ENCODE measurements at places on chromosomes 2 and 18.

DNA sequence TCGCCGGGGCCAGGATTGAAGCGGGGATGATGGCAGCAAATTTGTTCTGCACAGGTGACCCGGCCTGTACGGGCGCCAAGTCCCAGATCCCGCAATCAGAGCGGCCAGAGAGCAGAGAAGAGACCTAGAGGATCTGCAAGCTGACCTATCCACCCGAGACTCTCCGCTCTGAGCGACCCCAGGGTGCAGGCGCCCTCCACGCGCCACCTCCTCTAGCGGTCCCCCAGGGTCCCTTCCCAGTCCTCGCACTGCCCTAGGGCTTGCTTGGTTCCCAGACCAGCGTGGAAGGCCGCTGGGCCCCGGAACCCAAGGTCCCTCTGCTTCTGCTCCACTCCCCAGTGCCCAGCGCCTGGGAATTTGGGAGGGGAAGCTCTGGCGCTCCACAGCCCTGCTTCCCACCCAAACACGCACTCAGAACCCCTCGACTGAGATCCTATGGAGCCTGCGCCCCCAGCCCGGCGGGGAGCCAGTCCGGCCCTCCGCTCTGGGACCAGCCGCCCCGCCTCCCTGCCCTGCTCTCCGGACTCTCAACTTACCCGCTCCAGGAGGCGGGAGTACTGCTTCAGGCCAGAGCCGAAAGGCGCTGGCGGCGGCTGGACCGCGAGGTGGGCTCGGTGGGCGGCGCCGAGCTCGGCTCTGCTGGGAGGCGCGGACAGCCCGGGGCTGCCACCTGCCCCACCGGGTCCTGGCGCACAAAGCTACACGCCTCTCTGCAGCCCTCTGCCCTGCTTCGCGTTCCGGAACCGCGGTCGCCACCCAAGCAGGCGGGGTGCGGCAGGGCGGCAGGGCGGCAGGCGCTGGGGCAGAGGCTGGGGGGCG, 3.0 kb upstream of the SIX3 start:
- DNase-seq, result no peak

DNA sequence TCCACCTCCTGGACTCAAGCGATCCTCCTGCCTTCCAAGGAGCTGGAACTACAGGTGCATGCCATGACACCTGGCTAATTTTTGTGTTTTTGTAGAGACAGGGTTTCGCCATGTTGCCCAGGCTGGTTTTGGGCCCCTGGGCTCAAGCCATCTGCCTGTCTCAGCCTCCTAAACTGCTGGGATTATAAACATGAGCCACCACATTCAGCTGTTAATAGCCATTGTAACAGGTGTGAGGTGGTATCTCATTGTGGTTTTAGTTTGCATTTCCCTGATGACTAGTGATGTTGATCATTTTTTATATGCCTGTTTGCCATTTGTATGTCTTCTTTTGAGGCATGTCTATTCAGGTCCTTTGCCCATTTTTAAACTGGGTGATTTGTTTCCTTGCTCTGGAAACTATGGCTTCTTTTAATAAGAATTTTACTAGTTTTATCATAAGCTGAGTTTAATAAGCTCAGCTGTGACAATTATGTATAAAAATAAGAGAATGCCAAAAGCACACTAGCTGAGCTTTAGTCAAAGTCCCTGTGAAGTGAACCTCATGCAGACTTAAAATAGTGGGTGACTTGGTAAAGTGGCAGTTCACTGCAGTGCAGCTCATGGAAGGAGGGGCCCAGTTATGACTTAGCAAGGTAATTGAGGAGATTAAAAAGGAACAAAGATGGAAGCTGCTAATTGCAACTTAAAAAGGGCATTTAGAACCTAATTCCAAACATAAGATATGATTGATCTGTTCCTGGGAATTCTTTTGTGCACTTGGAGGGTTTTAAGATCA, 465.1 kb downstream of the TGIF1 start:
- DNase-seq, result no peak

GRCh38 chr2:105809723-105810122, 65.0 kb downstream of the NCK2 start:
- no peak for DNase-seq

DNA sequence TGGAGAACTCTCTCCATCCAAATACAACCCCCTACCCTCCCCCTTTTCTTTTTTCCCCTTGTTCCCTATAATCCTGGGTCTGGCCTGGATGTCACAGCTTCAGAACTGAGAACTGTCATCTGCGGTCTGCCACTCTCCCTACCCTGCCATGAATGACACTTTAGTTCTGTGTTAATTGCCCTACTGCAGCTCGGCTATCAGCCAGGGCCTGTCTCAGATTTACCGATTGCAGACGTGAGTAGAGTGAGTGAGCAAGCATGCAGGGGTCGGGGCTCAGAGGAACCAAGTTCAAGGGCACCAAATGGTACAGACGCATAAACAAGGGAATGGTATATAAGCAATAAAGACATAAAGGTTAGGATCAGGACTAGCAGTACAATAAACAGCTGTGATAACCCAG, 967.8 kb downstream of the BCL11A start:
- DNase-seq, result no peak

- no peak for DNase-seq
These were observed 113.6 kb upstream of the COL5A2 start for GRCh38 chr2:189293164-189293563.

DNA sequence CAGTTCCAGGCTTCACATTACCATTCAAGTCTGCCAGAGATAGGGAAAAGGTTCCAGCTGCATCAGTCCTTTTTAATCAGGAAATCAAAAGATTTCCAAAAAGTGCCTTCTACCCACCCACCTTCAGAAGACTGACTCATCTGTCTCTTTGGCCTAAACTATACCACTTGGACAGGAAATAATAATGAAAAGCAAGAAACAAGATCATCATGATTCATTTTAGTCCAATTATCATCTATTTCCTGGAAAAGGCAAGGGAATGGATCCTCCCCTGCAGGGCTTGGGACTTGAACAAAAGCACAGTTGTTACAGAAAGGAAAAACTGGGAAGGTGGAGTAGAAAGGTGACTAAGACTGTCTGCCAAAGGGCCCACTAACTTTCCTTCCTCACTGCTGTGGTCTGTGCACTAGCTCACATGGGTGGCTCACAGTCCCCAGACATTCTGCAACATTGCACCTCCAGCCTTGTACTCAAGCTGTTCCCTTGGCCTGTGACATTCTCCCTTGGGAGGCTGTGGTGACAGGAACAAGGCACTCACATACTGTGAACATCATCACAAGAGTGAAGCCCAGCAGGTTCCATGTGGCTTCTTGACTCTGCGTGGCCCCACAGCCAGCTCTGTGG, 75.3 kb downstream of the VSNL1 start:
- DNase-seq, result no peak

- no peak for DNase-seq
These were observed 2.8 kb downstream of the CLK1 start for GRCh38 chr2:200861617-200862155.

- no peak for DNase-seq
These were observed 381.2 kb downstream of the TXNL1 start for GRCh38 chr18:56257205-56257604.

GRCh38 chr2:136134126-136134525, 16.2 kb upstream of the CXCR4 start:
- no peak for DNase-seq

DNA sequence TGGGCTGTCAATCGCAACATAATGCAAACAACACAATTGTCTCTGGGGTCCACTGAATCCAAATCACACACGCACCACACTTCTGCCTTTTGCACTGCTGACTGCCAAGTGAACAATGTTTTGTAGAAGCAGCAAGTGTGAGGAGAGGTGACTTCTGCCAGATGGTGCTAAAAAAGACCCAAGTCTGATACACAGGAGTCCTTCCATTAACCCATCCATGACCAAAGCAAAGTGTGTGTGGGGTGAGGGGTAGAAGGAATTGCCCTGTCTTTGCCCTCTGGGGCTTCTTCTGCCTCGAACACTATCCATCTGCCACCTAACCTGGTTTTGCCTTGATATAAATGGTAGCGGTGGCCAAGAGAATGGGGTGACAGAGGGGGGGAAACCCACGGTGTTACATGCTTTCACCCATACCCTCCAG, 50.0 kb downstream of the C2orf42 start:
- DNase-seq, result no peak

DNA sequence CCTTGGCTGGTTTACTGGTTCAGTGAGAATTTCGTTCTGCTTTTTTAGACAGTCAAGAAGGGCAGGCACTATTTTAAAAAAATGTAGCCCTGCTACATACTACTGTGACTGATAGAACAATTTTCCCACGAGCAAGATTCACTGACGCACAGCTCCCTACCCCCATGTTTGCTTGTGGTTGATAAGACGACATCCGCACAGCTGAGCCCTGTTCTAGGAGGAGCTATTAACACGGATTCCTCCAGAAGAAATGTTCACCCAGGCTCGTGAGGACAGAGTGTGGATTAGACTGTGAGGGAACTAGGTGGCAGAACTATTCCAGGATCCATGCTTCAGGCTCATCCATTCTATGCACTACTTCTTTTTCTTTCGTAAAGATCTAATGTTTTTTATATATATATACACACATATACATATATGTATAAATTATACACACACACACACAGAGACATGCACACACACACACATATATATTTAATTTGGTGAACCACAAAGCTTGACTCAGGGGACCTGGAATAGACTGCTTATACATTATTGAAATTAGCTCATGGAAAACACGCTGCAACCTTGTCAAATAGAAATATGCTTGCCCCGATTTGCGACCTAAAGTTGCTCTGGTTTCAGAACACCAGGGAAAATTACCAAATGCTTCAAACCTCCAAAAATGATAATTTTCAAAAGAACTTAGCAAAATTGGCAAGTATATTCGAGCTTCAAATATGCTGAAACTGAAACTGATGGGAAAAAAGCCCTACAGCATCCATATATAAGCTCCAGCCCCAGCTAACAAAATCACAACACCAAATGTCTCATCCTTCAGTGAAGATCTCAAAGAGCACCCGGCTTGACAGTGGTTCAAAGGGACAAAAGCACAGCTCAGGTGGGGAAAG, 370.4 kb downstream of the SOCS6 start:
- peak; percentile 6 for DNase-seq

DNA sequence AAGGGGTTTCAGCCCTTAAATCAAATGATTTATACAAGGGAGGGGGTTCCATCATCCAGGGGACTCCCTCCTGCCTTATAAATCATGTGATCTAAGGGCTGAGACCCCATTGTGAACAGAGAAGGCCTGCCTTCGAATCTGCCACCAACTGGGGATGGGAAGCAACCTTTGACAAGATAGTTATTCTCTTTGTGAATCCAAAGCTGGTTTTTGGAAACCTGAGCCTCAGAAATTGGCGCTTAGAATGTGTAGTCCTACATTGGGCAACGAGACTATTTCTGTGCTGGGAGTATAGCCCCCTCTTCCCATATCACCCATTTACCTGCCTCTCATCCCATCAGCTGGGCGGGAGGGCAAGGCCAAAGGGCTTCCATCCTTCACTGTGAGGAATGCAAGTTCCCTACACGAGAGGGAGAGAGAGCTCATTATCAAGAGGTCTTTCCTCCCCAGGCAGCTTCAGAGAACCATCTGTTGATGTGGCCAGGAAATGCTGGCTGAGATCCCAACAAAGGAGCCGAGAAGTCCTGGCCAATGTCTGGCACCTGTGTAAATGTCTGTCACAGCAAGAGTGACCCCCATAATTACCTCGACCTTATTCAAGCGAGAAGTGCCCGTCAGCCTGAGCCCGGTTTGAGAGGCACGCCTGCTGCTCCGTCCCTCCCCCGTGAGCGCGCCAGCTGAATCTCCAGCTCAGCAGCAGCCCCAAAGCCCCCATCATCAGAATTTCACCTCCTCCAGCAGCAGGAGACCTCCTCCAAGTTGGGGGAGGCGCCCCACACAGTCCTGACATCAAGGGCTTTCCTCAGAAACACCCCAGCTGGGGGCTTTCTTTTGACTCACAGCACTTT, 48.4 kb upstream of the APCDD1 start:
- DNase-seq, result no peak

DNA sequence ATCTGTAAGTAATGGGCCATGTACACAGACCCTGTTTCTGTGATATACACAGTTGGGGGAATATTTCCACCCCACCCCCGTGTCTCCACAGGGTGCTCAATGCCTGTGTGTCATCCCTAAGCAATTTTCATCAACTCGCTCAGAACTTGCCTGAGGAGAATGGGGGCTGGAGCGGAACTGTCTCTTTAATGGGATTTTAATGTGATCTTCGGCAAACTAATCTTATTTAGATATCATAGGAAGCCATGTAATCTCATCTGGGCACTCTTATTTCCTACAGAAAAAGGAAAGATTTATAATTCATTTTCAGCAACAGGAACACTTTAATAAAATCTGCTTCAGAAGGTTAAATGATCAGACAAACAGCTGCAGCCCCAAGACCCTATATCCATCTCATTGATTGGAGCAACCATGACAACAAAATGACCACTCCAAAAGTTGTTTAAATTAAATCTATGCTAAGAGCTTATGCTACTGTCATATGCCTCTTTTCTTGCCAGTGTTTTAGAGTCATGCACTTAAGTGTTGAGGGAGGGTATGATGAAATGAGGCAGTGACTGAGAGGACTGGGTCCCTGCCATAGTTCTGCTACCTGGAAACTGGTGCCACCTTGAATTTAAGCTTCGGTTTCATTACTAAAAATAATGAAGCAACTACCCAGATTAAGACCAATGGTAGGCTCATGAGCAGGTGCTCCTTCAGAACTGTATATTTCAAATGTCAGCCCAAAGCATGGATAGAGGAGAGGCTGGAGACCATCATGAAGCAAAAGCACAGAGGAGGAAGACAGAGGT, 183.1 kb upstream of the DDX18 start:
- DNase-seq, result no peak

GRCh38 chr18:25453556-25454269, 101.7 kb upstream of the ZNF521 start:
- DNase-seq, result no peak

DNA sequence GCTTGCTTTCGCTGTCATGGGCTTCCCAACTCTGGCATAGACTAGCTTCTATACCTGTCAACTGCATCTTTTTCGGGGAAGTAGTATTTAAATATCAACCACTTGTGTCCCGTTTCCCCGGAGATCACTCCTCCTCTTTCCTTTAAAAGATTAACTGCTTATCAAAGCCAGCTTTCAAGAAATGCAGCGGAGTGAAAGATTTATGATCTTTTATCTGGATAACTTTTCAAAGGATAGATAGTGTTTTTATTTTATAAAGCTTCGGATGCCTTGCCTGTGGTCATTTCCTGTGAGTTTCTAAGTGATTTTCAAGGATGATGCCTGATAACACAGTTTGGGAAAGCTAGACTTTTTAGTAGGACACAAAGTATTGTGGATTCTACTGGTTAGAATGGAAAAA, 2.9 kb upstream of the IGFBP5 start:
- no peak for DNase-seq

DNA sequence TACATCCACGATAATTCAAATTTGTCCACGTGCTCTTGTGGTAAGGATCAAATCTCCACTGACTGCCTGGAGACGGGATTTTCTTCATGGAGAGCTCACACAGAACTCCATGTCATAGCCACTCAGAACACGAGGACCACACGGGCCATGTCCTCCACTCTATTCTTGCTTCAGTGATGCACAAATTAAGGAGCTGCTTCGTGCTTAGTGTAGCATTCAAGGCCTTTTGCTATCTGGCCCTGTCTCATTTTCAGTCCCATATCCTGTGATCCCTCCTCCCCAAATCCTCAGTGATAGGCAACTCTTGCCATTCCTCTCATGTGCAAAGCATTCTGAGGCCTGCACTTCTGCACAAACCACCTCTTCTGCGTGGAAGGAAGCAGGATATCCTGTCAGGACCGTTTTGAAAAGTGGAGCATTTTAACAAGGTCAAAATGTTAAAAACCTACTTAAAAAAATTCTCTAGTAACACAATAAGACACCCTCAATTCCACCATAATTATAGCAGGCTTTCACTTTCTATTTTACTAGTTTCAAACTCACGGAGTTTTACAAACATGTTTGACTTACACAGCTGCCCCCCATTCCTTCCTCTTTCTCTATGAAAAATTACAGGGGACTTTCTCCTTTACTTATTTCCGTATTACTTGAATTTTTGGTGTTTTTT, 35.2 kb downstream of the ST3GAL5 start:
- no peak for DNase-seq

- DNase-seq, result peak; percentile 45
These were observed 685 bp downstream of the SMAD4 start for GRCh38 chr18:51030537-51031258.

Data from activated CD4-positive, alpha-beta T cell treated with anti-CD3 and anti-CD28 coated beads for 24 hours (primary cell).